Naive thymus-derived CD8-positive, alpha-beta T cell (primary cell): ENCODE measurements at places on chromosomes 2 and 18. TPM values are rescaled to one million over a fixed set of nuclear protein-coding genes. Genes with fewer than 3 reads are reported as not detected.

DNA sequence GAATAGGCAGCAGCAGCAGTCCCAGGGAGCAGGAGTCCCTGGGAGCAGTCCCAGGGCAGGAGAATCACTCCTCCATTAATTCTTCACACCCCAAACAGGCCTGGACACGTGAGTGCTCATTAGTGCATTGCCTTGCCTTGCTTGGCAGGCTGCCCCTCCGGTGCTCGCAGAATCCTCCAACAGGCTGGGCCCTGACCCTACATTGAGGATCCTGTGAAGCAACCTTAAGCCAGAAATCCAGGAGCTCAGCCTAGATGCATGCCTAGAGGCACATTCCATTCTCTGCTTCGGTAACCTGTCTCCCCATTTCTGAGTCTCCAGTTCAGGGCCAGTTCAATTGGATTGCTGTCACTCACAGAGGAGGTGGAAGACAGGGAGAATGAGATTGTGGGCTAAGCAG is 97.4 kb upstream of the LRATD1 start:
- H3K27me3 ChIP-seq = no peaks in the 10 kb centered on the region
- DNase-seq = no peak
- H3K27ac ChIP-seq = no peak overlapping the region
- H3K4me1 ChIP-seq = no peaks in the 10 kb centered on the region
- H3K4me3 ChIP-seq = no peak overlapping the region

- H3K36me3 ChIP-seq = no peaks in the 10 kb centered on the region
- H3K4me3 ChIP-seq = no peak overlapping the region
- H3K27me3 ChIP-seq = peaks cover 41% of the 10 kb centered on the region
- no peak overlapping the region for H3K27ac ChIP-seq
These were observed 68.6 kb upstream of the MAL start for GRCh38 chr2:94956797-94957391.

The DSC3 gene
- not detected for polyA plus RNA-seq

GRCh38 chr2:68832233-68832869 is 38.8 kb downstream of the BMP10 start:
- peak; percentile 42 for DNase-seq
- H3K27me3 ChIP-seq = no peaks in the 10 kb centered on the region
- H3K4me1 ChIP-seq = peaks cover 93% of the 10 kb centered on the region
- peak overlapping the region; percentile 50 for H3K4me3 ChIP-seq
- no peaks in the 10 kb centered on the region for H3K36me3 ChIP-seq

DNA sequence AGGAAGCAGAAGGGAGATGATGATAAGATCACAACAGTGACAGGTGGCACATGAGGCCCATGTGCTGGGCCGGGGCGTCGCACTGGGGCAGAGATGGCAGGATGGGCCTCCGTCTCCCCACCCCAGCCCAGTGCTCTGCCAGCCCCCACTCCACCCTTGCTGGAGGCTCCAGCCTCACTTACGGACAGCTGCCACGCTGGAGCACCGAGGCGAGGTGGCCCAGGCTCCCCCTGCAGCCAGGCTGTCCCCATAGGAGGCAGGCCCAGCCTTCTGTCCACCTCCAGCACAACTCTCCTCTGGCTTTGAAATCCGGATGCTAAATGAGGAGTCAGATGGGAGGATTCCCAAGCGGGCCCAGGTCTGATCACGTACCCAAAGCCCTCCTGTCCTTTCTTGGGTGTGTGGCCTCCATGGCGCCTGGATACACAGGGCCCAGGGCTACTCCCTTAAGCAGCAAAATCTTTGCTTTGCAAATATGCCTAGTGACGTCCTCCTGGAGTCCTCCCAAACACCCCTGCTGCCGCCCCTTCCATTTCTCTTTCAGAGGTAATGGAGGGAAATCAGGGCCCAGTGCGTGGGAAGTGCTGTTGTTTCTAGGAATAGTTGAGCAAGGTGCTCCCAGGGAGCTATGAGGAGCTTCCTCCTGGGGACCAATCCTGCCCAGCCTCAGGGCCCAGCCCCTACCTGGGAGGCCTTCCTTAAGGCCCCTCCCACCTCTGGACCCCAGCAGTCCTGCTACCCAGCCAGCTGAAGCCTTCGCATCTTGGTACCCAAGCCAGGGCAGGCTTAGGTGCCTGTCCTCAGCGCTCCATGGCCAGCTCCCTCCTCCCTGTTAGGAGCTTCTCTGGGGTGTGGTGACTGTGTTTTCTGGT is 170.4 kb upstream of the MYCN start:
- no peaks in the 10 kb centered on the region for H3K36me3 ChIP-seq
- H3K4me1 ChIP-seq = no peaks in the 10 kb centered on the region
- H3K4me3 ChIP-seq = no peak overlapping the region
- DNase-seq = no peak
- peaks cover 1% of the 10 kb centered on the region for H3K27me3 ChIP-seq

- peaks cover 26% of the 10 kb centered on the region for H3K4me1 ChIP-seq
- no peaks in the 10 kb centered on the region for H3K27me3 ChIP-seq
- H3K36me3 ChIP-seq = no peaks in the 10 kb centered on the region
- peak overlapping the region; percentile 98 for H3K27ac ChIP-seq
- H3K4me3 ChIP-seq = peak overlapping the region; percentile 82
These were observed 14.6 kb downstream of the UGP2 start for GRCh38 chr2:63856303-63856603.

The CD28 gene
- polyA plus RNA-seq = 15.8 TPM

The INHA gene
- not detected for polyA plus RNA-seq

GRCh38 chr18:9231852-9232486 is 95.4 kb downstream of the ANKRD12 start:
- H3K4me1 ChIP-seq = peaks cover 34% of the 10 kb centered on the region
- H3K36me3 ChIP-seq = peaks cover 50% of the 10 kb centered on the region
- no peak for DNase-seq

DNA sequence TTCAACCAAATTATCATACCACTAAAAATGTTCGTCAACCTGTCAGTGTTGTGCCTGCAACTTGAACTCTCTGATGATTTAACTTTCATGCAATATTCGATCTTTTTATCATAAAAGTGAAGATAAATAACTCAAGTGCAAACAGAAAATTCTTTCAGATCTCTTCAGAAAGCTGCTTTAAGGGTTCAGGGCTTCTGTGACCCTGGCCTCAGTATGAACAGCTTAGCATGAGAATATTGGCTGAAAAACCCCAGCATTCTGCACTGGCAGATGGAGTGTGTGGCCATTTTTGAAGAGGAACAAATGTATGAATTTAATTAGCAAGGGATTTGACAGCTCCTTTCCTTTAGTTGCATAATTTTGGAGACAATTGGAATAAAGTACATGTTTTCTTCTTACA is 851.4 kb upstream of the SOX11 start:
- no peak overlapping the region for H3K4me3 ChIP-seq
- H3K4me1 ChIP-seq = no peaks in the 10 kb centered on the region
- no peak for DNase-seq
- no peak overlapping the region for H3K27ac ChIP-seq

The RIT2 gene
- not detected for polyA plus RNA-seq
